ENCODE measurements at places on chromosomes 7 and 10.

- no peak for DNase-seq
Observed at GRCh38 chr7:19117870-19118608, 603 bp upstream of the TWIST1 start.

DNA sequence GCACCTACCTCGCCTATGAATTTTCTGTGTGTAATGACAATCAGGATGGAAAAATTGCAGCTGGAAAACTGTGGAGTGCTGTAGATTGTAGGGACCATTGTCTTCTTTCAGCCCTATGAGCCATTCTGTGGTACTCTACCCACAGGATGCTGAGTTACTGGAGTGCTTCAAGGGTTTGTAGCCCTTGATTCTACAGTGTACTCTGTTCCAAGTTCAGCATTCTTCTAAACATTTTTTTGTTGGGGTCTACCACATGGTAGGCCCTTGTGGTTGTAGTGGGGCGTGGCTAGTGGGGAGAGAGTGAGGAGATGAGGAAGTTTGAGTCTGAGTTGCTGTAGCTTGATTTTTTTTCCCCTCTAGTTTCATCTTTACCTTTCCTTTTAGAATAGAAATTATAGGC is 33.5 kb downstream of the REEP3 start:
- peak; percentile 63 for DNase-seq

DNA sequence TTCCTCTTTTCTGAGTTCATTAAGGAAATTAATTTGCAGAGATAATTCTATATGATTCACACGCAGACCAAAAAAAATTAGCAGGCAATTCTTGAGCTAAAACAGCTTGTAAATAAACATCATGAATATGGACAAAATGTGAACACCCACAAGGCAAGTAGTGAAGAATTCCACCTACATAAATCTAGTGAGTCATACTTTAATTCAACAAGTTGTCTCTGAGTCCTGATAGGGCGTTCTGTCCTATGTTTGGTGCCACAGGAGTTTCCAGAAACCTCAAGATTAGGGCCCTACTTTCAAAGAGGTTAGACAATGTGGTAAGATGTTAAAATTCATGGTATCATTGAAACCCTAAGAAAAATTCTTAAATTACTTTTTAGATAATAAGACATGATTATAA is 122.3 kb downstream of the SGMS1 start:
- DNase-seq: no peak

- no peak for DNase-seq
Observed at GRCh38 chr10:34547291-34547690, 267.8 kb downstream of the PARD3 start.

DNA sequence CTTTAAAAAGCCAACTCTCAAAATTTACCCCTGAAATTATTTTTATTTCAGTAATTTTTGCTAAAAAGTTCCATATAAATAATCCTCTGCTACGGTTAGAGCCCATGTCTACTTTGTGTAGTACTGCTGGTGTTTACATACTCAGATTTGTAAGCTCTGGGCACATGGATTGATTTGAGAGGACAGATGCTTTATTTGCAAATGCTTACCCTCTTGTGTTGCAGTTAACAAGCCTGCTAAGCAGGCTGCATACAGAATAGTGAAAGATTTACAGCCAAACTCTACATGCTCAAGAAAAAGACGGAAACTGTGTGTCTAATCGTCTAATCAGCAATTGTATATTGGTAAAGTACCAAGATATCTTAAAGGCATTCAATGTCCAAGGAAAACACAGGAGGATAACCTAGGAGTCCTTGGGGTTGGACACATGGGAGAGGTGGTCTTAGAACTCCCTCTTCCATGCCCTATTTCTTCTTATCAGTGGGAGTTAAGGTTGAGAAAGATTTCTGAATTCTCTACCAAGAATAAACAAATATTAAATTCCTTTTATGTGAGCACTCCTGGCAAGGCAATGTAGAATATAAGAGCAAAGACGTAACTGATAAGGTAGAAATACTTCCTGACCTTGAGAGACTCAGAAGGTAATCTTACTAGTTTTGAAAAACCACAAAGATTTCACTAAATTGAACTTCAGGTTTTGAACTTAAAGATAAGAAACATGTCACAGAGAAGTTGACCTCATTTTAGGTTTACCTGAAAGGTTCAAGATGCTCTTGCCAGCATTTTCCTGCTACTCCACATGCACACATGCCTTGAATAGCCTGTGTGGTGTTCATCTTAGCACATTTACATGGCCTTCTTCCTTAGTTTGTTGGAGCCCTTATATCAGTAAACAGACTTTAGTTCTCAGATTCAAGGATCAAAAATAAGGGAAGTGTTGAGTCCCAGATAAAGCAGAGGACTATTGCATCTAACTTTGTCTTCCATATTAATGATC is 1216.5 kb downstream of the SORCS3 start:
- no peak for DNase-seq

DNA sequence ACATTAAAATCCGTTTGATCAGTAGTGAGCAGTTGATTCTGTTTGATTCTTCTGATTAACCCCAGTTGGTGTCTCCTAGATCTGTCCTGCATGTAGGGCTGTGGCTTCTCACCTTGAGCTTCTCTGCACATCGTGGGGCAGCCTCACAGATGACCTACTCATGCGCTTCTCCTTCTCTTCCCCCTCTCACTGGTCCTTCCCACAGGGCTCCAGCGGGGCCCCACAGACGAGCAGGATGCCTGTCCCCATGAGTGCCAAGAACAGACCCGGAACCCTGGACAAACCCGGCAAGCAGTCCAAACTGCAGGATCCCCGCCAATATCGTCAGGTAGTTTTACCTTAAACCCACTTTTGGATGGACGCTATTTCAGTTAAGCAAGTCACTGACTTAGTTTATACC is 178.9 kb downstream of the ARHGAP21 start:
- DNase-seq: no peak

GRCh38 chr10:33047655-33048054 is 89.6 kb upstream of the ITGB1 start:
- no peak for DNase-seq

DNA sequence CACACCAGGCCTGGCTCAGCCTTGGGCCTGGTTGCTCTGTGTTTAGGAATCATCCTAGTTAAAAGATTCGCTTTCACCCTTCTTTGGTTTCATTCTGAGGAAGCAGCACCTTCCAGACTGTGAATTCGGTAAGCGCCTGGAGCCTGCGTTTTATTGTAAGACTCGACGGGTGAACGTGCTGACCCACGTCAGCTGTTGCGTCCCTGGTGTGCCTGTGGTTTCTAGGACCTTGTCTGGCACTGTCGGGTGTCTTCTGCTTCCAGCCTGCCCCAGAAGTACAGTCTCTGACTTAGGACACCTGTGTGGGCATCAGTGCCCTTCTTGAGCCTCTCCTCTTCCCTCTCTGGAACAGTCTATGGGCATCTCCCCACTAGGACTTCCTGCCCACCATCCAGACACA is 26.3 kb downstream of the MKI67 start:
- DNase-seq: no peak

DNA sequence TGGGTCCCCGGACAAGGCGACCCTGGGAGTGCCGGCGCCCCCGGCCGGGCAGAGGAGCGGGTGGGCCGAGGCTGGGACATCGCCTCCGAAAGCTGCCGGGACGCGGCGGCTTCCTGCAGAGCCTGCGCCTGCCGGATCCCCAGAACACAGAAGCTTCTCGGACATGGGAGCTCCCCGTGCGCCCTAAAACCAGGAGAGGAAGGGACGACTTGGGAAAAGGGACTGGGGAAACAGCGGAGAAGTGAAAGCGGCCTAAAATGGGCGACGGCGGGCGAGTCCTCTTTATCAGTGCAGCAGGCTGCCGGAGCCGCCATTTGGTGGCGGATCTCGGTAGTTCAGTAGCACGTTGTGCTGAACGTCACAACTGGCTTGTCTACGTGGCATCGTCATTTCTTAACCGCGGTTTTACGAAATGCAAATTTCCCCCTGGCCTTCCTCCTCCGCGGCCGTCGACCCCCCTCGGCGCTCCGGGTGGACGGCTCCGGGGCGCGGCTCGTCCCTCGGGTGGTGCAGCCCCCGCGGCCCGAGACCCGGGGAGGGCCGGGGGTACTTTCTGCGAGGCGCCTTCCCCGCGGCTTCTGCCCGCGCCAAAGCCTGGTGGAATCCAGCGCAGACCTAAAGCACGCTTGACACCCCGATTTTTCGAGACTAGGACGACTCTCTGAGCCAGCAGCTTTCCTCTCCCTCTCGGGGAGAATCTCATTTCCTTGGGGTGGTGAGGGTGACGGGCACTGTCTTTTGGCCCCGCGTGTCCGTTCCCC is 9.9 kb upstream of the SPAG6 start:
- DNase-seq: no peak

DNA sequence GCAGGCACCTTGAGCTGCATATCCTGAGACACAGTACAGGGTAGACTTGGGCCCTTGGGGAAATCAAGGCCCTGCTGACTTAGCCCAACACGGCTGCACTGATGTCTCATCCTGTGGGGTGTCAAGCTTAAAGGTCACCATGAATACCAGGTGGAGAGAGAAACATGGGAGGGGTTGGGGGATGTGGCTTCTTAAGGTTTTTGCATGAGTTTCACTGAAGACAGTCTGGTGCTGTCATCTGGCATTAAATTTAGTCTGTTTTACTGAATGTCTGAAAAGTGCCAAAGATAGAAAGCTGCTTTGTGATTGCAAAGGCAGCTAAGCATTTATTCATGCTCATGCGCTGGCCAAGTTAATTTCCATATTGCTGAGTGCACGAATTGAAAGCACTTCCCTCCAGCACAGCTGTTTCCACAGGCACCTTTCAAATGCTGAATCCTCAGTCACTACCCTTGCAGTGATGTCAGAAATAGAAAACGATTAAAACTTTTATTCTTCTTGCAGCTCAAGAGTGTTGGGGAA is 102.1 kb downstream of the OSBPL3 start:
- DNase-seq: no peak

DNA sequence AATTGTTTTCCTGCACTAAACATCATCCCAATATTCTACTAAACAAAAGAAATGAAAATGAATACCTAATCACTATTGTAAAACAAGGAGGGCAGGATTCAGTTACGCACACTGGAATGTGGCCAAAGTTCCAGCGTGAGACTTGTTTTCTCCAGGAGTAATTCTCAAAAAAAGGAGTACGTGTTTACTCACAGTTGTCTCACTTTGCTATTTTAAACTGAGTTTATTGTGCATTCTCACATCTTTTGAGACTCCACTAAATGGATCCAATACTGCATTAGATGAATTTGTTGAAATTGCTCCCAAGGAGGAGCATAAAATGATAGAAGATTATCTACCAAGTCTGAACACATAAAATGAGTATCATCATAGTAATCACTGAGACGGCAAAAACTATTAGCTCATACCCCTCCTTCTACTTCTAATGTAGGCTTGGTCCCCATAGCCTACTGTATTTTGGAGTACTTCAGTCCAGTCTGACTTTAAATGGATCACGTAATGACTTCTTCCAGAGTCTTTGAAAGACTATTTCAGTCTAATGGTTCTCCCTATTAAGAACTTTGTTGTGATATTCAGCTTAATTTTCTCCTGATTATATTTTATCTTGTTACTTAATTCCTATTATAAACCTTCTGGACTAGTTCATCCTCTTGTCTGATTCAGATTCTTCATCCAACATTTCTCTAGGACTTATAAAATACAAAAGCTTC is 3.8 kb downstream of the GRM3 start:
- DNase-seq: no peak

DNA sequence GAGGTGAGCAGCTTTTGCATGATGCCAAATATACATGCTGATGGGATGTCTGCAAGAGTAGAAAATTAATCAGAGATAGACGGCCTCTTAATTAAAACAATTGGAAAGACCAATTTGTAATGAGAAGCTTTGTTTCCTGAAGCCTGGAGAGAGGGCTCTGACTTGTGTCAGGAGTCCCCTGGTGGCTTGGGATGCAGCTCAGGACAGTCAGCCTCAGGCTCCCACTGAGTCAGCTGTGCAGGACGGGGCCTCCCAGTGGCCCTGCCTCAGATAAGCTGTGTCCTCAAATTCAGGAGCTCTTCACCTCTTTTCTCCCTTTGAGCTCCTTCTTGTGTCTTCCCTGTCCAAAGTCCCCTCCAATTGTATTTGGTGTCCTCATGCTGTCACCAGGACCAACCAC is 438.9 kb upstream of the PODXL start:
- no peak for DNase-seq

DNA sequence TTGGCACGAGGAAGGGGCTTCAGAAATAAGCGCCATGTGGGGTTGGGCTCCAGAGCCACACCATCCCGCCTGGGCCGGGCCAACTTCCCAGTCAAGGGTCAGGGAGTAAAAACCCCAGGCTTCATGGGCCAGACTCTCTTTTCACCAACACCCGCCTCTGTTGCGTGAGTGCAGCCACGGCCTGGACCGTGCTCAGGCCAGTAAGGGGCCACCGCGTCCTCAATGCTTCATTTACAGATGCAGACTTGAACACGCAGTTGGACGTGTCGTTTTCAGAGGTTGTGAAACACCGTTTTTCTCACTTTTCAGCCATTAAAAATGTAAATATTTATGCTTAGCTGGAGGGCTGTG is 161.0 kb downstream of the WDR37 start:
- DNase-seq: no peak

GRCh38 chr10:48813291-48813690 is 126.3 kb downstream of the LRRC18 start:
- no peak for DNase-seq

GRCh38 chr10:127585519-127586023 is 36.5 kb downstream of the NPS start:
- no peak for DNase-seq

DNA sequence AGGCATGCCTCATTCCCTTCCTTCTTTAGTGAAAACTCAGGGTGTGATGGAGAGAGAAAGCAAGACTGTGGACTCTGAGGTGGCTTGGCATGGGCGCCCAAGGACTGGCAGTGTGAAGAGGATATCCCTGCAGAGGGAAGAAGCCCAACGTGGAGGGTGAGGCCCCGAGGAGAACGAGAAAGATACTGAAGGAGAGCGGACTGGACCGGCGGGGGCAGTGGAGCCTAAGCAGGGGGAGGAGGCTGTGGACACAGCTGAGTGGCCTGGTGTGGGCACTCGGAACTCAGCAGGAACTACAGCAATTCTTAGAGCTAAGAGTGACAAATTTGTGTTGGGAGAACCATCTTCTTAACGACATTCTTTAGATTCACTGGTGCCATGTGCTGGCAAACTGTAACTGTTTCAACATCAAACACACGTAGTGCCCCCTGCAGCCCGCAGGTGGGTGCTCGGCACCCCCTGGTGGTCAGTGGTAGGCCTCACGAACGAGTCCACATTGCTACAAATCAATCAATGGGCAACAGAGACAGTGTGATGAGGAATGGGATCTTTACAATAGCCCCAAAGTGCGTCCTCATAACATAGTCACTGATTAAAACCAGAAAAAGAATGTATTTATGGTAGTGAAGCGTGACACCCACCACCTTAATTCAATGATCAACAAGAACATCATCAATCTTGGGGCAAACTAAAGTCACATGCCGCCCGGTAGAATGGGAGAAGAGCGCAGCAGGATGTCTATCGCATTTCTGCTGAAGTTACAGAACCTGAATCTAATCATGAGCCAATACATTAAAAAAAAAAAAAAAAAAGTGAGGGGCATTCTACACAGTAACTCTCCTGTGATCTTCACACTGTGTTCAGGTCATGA is 2.0 kb upstream of the SFTPA1 start:
- peak; percentile 34 for DNase-seq
